ENCODE measurements at places on chromosomes 13 and 19.

DNA sequence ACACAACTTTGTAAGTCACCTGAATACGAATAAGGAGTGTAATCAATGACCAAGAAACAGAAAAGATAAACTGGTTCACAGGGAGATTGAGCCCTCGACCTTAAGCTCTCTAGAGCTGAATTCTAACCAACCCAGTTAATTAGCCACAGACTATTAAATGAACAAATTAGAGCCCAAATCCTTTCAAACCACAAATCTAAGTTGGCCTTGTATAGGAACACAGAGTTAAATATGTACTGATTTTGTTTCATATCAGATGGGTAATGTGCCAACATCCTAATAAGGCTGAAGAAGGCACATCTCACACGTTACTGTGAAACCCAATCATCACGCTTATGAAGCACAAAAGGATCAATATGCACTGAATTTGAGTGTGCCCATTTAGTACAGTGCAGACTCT is 156.1 kb downstream of the LHFPL6 start:
- DNase-seq: no peak

DNA sequence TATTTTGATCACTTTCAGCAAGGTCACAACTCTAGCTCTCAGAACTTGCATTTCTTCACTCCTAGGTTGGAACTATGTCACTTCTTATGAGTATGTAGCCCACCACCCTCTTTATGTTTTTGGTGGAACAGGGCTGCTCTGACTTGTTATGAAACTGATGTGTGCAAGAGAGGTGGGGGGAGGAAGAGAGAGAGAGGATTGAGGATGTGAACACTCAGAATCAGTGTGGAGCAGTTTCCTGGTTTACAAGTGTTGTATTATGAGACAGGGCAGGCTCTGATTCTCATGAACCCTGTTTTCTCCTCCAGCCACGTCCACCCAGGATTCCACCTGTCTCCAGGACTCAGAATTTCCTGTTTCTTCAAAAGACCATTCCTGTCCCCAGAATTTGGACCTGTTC is 16.1 kb downstream of the ZNF317 start:
- no peak for DNase-seq

DNA sequence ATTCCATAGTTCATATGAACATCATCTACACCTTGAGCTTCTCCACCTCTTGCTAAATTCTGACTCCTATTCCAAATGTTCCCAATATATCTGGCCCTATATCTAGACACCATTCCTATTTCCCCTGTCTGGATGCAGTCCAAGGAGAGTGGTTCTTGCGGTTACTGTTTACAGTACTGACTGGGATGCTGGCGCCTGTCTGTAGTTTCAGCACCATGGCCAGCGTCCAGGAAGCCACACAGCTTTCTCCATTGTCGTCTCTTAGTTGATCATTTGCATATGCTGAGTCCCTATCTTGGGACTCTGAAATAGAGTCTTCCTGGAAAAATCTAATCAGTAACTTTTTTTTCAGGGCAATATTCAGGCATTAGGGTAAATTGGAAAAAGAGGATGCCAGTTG is 14.9 kb downstream of the LAIR2 start:
- no peak for DNase-seq

- DNase-seq: no peak
These were observed 6.5 kb downstream of the CEBPA start for GRCh38 chr19:33295621-33296487.

DNA sequence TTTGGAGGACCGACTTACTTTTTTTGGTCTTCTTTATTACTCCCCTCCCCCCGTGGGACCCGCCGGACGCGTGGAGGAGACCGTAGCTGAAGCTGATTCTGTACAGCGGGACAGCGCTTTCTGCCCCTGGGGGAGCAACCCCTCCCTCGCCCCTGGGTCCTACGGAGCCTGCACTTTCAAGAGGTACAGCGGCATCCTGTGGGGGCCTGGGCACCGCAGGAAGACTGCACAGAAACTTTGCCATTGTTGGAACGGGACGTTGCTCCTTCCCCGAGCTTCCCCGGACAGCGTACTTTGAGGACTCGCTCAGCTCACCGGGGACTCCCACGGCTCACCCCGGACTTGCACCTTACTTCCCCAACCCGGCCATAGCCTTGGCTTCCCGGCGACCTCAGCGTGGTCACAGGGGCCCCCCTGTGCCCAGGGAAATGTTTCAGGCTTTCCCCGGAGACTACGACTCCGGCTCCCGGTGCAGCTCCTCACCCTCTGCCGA is 409 bp downstream of the FOSB start:
- DNase-seq: no peak

GRCh38 chr13:94974015-94974951 is 261.9 kb upstream of the SOX21 start:
- no peak for DNase-seq

GRCh38 chr13:52383366-52383765 is 22.6 kb downstream of the THSD1 start:
- no peak for DNase-seq

DNA sequence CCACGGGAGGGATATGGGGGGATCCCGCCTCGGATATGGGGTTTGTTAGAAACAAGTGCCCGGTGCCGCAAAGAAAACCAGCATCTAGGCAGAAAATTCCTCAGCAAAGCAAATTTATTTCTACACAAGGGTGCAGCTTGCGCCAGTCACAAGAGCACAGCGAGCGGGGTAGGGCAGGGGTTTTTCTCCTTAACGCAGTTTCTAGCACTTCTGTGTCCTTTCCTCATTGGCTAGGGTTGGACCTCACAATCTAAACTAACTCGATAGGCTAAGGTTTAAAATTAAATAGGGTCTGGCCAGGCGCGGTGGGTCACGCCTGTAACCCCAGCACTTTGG is 595 bp downstream of the ZNF440 start:
- no peak for DNase-seq
